ENCODE measurements at places on chromosomes 7 and 10. TPM values are rescaled to one million over a fixed set of nuclear protein-coding genes. Genes with fewer than 3 reads are reported as not detected.

DNA sequence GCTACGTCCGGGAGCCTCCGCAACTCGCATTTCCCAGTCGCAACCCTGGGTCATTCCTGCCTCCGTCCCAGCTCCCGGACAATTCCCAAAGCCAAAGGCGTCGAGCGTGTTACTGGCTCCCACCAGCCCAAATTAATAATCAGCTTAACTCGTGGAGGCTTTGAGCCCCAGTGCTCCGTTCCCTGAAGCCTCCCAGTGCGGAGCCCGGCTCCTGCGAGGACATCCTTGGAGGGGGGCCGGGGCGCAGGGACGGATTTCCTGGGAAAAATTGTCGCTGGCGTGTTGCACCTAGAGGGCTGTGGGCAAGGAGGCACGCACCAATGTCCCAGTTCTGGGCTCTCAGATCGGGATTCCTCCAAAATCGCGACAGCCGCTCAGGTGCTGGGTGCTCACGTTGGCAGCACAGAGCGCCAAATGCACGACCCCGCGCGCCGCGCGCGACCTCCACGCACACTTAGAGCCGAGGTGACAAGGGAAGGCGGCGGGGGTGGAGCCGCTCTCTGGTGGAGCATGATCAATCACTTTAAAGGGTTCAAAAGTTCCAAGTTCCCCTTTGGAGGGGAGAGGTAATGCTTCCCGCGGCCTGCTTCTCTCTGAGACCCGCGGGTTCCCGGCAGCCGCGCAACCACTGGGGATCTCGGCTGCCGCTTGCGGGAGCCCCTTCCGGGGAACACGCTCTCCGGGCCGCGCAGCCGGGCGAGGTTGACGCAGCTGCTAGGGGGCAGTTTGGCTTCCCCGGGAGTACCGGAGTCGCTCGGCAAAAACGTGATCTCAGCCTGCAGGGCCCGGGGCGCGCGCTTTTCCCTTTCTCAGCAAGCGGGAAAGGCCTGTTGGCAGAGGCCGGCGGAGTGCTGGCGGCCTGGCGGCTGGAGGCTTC, 25.5 kb downstream of the SKIDA1 start:
- DNase-seq: no peak

DNA sequence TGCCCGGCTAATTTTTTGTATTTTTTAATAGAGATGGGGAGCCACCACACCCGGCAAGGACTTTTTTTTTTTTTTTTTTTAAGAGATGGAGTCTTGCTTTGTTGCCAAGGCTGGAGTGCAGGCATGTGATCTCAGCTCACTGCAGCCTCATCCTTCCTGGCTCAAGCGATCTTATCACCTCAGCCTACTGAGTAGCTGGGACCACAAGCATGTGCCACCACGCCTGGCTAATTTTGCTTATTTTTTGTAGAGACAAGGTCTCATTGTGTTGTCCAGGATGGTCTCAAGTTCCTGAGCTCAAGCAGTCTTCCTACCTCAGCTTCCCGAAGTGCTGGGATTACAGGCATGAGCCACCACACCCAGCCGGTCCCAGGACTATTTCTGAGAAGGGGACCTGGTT, 9.3 kb upstream of the MCU start:
- peak; percentile 91 for DNase-seq

- no peak for DNase-seq
Measured at GRCh38 chr10:118948786-118949185, 80.7 kb upstream of the NANOS1 start.

- DNase-seq: no peak
Measured at GRCh38 chr10:14454629-14455028, 123.9 kb upstream of the FRMD4A start.

DNA sequence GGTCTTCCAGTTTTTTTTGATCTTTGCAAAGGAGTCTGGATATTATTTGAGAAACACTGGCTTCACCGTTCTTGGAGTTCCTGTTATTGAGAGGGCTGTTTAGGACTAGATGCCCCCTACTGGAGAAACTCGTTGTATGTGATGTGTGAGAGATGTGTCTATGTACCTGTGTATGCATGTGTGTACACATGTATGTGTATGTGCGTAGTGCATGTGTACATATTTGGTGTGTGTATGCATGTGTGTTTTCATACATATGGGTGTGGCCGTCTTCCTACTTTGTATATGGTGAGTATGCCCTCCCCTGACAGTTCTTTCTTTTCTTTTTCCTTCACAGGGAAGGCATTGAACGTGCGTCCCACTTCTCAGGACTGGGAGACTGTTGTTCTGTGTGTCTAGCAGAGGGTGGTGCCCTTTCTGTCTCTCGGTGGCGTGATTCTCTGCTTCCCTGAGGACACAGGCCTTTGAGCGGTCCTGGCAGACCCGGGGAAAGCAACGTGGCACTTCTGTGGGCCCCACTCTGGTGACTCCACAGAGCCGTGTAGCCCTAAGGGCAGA, 3.0 kb upstream of the CALHM3 start:
- DNase-seq: peak; percentile 61

DNA sequence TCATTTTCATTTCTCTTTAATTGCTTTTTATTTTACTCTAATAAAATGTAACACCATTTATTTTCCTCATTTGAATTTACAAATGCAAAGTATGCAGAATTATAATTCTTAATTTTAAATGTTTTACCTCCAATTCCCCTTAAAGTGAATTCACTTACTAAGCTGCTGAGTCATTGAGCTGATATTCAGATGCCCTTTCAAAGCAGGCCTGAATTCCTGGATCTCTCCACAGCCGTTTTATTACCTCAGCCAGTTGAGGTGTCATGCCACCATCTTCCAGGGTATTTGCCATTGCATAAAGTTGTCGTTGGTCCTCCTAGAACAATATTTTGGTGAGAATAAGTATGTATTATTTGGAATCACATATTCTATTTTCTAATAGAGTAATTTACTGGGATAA, 33.2 kb downstream of the GNAT3 start:
- DNase-seq: no peak

- DNase-seq: no peak
Measured at GRCh38 chr7:132240821-132241422, 335.3 kb downstream of the PLXNA4 start.

GRCh38 chr10:118017071-118017740, 29.5 kb downstream of the RAB11FIP2 start:
- no peak for DNase-seq

DNA sequence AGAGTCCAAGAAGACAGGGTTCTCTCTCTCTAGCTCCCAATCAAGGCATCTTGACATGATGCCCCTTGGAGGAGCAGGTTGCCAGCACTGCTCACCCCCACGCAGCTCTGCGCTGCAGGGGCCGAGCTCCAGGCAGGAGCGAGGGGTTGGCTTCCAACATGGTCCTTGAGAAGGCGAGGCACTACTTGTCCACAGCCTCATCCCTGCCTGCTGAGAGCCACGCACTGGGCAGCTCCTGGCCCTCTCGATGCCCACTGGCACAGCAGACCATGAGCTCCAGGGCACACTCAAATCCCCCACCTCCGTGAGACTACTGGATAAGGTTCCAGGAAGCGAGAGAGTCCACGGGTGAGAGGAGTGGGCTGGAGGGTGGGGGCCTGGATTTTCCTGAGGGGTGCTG, 31.1 kb downstream of the RAMP3 start:
- DNase-seq: no peak

GRCh38 chr10:28922127-28922526, 244.8 kb downstream of the BAMBI start:
- no peak for DNase-seq

- peak; percentile 78 for DNase-seq
Measured at GRCh38 chr7:151459726-151460473, 20.0 kb upstream of the CRYGN start.

DNA sequence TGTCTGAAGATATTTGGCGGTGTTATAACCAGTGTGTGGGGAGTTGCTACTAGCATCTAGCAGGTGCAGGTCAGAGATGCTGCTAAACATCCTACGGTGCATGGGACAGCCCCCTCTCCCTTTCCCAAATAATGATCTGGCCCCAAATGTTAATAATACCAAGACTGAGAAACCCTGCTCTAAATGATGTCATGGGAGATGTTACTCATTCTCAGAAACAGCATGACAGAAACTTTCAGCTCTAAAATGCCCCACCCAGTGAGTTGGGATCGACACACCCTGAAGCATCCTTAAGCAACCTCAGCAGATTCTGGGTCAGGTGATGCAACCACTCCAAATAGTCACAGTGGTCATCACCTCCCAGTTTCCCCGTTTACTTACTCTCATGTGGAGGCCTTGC, 108.8 kb upstream of the MPP7 start:
- DNase-seq: no peak

- no peak for DNase-seq
Measured at GRCh38 chr7:42479816-42480633, 243.0 kb upstream of the GLI3 start.

- no peak for DNase-seq
Measured at GRCh38 chr7:91514591-91514990, 250.4 kb downstream of the FZD1 start.

DNA sequence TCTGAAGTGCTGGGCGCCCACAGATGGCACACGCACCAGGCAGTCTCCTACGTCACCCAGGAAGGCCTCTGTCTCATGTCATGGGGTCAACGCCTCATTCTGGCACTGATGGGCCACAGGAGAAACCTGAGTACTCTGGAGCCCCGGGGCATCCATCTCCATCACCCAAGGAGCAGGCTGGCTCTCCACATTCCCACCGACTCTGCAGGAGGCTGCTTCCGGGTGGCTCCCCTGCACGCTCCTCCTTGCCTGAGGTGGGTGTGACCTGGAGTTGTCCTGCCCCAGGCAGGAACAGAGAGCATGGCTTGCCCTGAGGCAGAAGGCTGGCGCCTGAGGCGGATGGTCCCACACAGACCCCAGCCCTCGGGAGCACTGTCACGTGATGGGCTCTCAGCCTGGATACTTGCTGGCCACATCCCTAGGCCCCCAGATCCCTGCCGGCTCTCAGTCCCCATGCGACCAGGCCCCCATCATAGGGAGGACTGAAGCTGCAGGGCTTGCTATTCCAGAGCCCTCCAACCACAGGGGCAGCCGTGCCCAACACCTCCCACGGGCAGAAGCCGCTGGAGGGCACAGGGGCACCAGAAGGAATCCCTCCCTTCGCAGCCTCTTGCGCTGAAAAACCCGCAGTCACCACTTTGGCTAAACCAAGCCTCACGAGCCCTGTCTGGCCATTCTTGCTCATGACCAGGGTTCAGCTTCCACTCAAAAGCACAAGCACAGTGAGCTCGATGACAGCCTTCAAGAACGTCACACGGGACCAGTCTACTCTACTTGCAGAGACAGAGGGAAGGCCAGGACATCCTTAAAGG, 80.7 kb downstream of the MAD1L1 start:
- no peak for DNase-seq

- no peak for DNase-seq
Measured at GRCh38 chr7:148657929-148658328, 40.8 kb upstream of the CUL1 start.

GNG11 gene
- 12.5 TPM for total RNA-seq

CRYGN gene
- not detected for total RNA-seq

CELF2 gene
- total RNA-seq: 60.9 TPM

NAT16 gene
- not detected for total RNA-seq

MACROH2A2 gene
- total RNA-seq: 13.2 TPM

ICA1 gene
- total RNA-seq: not detected

GHRHR gene
- total RNA-seq: not detected

EXOSC1 gene
- total RNA-seq: 46.9 TPM

GIMAP1 gene
- total RNA-seq: not detected
